Testis (tissue), 5 donors: ENCODE measurements at places on chromosomes 1 and 21. TPM values are rescaled to one million over a fixed set of nuclear protein-coding genes. Genes with fewer than 3 reads are reported as not detected.

DNA sequence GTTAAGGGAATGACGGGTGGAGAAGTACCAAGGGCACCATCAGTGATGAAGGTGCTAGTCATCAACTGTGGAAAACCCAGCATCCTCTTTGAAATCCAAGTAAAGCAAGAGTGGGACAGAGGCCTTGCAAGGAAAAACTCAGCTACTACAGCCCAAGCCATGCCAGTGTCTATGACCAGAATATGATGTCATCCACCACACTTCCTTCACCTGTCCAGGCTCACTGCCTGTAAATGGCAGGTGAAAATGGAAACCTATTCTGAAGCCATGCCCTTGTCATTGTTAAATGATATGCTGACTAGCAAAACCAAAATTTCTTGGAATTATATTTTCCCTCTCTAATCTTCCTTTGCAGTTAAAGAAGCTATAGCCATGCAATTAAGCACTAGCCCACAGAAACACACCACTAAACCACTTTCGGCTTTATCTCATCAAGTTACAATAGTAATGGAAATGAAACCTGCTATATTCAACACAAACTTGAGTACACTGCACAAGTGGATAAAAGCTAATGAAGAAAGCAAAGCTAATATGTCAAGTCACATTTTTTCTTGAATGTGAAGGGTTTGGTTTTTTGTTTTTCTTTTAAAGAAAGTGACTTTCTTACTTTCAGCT, 96.3 kb upstream of the RALGPS2 start:
- DNase-seq = no peak

DNA sequence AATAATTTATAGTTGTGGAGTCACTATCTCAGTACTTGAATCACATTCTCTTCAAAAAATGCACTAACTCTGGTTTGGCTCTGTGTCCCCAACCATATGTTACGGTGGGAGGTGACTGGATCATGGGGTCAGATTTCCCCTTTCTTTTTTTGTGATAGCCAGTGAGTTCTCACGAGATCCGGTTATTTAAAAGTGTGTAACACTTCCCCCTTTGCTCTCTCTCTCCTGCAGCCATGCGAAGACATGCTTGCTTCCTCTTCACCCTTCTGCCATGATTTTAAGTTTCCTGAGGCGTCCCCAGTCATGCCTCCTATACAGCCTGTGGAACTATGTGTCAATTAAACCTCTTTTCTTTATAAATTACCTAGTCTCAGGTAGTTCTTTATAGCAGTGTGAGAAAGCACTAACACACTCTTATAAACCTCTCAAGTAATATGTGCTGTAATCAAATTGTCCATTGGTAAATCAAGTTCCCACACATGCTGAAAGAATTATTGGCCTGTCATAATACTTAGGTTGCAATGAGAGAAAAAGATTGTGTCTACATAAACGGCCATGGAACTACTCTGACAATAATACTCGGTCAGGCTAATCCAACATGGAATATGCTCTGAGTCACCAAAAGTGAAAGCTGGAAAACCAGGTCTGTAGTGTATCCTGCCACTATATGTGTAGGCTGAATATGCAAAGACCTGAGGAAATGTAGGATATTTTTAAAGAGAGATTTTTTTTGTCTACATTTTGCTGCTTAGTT, 107.5 kb downstream of the SLC44A5 start:
- no peak for DNase-seq

The CR1L gene
- total RNA-seq = not detected

The CYB5RL gene
- total RNA-seq = 11.5 TPM
